Temporal lobe (tissue), 4 donors: ENCODE measurements at places on chromosomes 13 and 19. TPM values are rescaled to one million over a fixed set of nuclear protein-coding genes. Genes with fewer than 3 reads are reported as not detected.

The CCDC159 gene
- 3.2 TPM for total RNA-seq

The PTPRS gene
- total RNA-seq: 183 TPM

The ZNF708 gene
- total RNA-seq: 47.5 TPM

The VSTM2B gene
- 15.5 TPM for total RNA-seq

The DIAPH3 gene
- total RNA-seq: 6.1 TPM

The PRSS57 gene
- total RNA-seq: not detected

The PLVAP gene
- 0.74 TPM for total RNA-seq

The C1QTNF9 gene
- total RNA-seq: not detected

The YJEFN3 gene
- 3.0 TPM for total RNA-seq

The SRRM5 gene
- total RNA-seq: not detected

The EMC10 gene
- total RNA-seq: 56.3 TPM

The ZNF730 gene
- 14.8 TPM for total RNA-seq

The PCP2 gene
- not detected for total RNA-seq

The KDM4B gene
- total RNA-seq: 30.5 TPM

The MYO1F gene
- 2.5 TPM for total RNA-seq

The CDX2 gene
- total RNA-seq: not detected

The OPA3 gene
- total RNA-seq: 1.2 TPM
